ENCODE measurements at places on chromosomes 4 and X.

- no peak for DNase-seq
Measured at GRCh38 chr4:52665592-52665991, 6.5 kb upstream of the USP46 start.

DNA sequence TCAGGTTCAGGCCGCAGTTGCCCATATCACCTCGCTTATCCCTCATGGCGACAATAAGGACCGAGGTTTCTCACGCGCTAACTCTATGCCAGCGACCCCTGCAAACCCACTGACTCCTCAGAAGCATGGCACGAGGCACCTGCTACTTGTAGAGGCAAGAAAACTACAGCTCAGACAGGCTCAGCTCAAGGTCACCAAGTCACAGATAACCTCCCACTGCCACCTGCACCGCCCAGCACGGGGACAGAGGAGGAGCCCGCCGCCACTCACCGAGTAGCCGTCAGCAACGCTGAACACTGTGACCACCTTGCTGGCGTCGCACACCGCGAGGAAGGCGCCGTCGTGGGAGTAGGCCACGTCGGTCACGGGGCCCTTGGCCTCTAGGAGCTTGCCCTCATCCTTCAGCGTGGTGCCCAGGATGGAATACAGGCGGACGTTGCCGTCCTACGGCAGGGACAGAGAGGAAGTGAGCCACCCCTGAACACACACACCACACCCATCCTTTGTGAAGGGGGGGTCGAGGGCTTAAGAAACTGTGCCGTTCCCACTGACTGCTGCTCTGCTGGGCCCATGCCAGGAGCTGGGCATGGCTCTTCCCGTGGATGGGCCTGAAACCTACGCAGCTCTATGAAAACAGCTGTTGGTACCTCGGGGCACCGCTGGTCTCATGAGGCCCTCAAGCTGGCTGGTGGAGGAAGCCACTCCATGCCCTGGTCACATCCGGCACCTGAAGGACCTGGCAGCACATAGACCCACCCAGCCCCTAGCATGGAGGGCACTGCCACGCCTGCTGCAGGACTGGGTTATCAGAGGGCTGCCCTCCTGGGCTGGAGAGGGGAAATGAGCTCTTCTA, 38.9 kb downstream of the WDR1 start:
- DNase-seq = no peak

DNA sequence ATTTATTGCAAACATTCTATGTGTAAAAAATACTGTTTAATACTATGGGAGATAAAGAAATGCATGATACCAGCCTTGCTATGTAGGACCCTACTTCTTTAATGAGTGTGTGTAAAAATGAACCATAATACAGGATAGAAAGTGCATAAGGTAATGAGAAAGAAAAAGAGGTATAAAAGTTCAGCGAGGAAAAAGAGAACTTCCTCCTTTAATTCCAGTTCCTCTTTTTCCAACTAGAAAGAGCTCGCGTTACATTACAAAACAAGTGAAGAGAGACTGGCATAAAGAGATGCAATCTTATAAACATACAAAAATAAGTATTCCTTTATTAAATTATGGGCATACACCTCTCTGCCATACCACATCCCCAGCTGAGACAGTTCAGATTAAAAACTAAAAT, 77.4 kb downstream of the ANKRD17 start:
- no peak for DNase-seq

- DNase-seq = no peak
Measured at GRCh38 chr4:632196-632790, 6.9 kb downstream of the PDE6B start.

DNA sequence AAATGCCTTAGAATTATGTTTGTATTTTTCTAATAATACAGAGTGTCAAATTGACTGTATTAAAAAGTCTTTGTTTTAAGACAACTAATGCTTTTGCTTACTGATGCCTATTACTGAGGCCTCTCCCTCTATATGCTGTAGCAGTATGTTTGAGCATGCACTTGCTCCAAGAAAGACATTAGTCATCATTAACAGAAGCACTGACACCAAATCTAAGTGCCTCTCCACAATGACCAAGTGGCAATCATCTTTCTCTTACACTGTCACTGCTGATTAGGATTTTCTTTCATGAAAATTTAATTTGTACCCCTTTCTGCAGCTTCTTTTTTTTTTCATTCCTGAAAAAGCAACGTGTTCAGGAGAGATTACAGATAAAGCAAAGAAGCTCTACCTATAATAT, 11.1 kb upstream of the MAB21L2 start:
- DNase-seq = no peak

GRCh38 chr4:42923431-42923830, 30.9 kb downstream of the GRXCR1 start:
- no peak for DNase-seq

GRCh38 chr4:13355111-13355880, 128.8 kb downstream of the RAB28 start:
- DNase-seq = no peak

GRCh38 chr4:48133669-48134068, 381 bp downstream of the TXK start:
- no peak for DNase-seq

- DNase-seq = no peak
Measured at GRCh38 chr4:126776361-126776760, 856.4 kb upstream of the INTU start.

DNA sequence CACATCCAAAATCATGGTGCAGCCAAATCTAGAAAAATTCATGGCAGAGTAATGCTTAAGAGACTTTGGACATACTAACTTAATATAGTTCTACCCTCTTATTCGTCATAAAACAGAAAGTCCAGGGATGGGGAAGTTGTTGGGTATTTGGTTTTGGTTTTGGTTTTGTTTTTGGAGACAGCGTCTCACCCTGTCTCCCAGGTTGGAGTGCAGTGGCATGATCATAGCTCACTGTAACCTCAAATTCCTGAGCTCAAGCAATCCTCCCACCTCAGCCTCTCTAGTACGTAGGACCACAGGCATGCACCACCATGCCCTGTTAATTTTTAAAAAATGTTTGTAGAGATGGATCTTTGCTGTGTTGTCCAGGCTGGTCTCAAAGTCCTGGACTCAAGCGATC, 271.8 kb upstream of the TENM3 start:
- DNase-seq = no peak

DNA sequence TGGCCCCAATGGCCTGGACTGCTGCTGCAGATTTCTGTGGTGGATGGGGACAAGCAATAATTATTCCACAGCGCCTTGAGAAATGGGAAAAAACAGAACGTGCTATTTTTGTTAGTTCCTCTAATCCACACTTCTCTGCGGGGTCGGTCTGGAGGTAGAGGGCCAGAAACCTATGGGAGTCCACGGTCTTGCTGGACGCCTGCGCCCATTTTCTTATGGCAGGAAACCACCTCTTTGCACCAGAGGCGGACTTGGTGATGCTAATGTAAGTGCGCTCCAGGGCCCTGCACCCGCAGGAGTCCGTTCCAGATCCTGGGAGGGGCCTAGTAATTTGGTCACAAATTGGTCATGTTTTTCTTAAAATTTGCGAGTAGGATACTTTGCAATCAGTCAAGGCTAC, 25.9 kb upstream of the CLDN24 start:
- no peak for DNase-seq
